ENCODE measurements at places on chromosomes 6 and 20.

DNA sequence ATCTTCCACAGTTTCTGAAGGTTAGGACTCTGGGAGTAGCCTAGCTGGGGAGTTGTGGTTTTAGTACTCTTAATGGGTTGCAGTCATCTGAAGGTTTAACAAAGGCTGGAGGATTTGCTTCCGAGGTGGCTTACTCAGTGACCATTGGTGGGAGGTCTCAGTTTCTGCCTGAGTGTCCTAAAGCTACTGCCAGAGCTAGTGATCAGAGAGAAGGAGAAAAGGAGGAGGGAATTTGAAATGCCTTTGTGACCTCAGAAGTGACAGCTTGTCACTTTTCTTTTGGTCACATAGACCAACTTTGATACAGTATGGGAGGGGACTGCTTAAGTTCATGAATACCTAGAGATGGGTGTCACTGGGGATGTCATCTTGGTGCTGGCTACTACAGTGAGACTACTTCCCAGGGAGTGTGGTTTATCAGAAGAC lies 41.3 kb downstream of the NCOA3 start:
- DNase-seq, result no peak

DNA sequence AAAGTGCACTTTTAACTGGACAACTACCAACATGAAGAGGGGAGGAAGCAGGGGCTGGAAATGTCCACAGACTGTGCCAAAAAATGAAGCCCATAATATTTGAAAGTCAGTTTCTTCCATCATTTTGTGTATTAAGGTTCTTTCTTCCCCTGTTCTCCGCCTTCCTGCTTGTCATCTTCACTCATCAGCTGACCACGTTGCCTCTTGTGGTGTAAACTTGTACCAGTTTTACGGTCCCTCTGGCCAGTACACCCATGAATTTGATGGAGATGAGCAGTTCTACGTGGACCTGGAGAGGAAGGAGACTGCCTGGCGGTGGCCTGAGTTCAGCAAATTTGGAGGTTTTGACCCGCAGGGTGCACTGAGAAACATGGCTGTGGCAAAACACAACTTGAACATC lies 3.9 kb downstream of the HLA-DQA1 start:
- DNase-seq, result no peak

DNA sequence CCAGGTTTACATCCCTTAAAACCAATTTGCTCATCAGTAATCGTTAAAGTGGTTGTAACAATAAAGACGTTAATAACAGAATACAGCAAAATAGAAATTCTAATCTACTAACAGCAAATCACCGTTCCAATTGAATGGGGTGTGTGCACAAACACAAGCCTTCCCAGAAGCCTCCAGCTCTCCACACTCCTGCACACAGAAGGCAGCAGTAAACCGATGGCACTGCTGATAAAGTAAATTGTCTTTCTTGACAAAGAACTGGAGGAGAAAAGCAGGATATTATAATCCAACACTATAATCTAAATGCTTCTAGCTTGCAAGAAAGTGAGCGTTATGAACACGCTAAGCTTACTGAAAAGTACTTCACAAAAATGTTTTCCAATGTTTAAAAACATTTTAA lies 7.0 kb downstream of the ZNF217 start:
- DNase-seq, result no peak

DNA sequence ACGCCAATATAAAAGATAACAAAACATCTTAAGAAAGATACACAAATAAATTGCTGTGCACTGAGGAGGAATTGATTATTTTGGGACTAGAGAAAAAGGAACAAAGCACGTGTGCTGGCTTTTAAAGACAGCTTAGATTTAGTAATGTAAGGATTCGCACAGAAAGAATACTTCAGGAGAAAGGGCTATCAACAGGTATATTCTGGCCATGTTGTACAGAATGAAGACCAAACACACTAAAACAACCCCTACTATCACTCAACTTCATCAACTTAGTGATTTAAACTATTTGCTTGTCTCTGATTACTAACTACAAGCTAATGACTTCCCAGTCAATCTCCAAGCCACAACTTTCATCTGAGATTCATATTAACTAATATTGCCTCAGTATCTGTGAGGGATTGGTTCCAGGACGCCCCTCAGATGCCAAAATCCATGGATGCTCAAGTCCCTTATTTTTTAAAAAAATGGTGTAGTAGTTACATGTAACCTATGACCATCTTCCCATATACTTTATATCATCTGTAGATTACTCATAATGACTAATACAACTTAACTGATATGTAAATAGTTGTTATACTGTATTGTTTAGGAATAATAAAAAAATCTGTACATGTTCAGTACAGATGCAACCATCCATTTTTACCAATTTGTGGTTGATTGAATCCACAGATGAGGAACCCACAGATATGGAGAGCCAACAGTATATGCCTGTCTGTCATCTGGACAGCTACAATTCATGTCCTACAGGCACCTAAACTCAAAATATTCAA lies 4.5 kb downstream of the DEK start:
- no peak for DNase-seq

DNA sequence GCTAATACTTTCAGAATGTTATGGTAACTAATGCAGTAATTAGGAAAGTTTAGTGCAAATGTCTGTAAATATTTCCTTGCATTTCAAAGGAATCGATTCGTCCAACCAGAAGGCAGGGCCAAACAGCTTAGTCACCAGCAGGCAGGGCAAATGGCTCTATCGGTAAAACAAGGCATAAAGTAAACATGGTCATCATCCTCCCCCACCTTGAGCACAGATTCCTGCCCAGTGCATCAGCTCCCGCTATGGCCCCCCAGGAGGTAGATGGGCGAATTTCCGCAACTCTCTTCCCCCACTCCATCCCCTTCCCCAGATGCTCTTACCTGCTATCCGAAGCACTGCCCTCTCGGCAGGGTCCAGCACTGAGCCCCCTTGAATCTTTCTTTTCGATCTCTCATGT lies 103.8 kb upstream of the BEND6 start:
- DNase-seq, result no peak

DNA sequence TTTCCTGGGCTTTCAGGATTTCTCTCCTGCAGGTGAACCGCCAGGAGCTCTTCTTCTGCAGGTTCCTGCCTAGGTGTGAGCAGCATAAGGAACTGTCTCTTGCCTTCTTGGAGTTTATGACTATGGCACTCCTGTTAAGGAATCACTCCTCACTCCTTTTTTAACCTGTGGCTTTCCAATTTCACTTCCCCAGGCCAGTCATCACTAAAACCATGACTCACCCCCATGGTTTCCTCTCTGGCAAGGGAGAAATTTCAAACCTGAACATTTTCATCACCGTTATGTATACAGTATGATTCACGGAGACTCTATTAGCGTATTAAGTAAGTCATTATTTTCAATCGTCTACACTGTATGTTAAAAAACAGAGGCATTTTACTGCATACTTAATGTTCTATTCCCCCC lies 78.2 kb upstream of the ARID1B start:
- no peak for DNase-seq

DNA sequence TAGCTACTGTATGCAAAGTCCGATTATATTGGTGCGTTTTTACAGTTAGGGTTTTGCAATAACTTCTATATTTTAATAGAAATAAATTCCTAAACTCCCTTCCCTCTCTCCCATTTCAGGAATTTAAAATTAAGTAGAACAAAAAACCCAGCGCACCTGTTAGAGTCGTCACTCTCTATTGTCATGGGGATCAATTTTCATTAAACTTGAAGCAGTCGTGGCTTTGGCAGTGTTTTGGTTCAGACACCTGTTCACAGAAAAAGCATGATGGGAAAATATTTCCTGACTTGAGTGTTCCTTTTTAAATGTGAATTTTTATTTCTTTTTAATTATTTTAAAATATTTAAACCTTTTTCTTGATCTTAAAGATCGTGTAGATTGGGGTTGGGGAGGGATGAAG lies 13.7 kb upstream of the PLCG1 start:
- no peak for DNase-seq

DNA sequence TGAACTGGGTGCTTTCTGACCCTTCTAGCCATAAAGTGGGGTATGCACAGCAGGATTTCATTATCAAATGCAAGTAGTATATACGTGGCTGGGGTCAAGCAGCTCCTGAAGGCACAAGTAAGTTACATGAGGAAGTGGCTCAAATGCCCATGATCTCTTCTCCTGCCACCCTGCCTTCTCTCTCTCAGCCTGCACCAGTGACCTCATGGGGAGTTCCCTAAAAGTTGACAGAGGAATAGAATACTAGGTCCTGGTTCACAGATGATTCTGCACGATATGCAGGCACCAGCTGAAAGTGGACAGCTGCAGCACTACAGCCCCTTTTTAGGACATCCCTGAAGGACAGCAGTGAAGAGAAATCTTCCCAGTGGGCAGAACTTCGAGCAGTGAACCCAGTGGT lies 282.0 kb downstream of the BCKDHB start:
- no peak for DNase-seq

DNA sequence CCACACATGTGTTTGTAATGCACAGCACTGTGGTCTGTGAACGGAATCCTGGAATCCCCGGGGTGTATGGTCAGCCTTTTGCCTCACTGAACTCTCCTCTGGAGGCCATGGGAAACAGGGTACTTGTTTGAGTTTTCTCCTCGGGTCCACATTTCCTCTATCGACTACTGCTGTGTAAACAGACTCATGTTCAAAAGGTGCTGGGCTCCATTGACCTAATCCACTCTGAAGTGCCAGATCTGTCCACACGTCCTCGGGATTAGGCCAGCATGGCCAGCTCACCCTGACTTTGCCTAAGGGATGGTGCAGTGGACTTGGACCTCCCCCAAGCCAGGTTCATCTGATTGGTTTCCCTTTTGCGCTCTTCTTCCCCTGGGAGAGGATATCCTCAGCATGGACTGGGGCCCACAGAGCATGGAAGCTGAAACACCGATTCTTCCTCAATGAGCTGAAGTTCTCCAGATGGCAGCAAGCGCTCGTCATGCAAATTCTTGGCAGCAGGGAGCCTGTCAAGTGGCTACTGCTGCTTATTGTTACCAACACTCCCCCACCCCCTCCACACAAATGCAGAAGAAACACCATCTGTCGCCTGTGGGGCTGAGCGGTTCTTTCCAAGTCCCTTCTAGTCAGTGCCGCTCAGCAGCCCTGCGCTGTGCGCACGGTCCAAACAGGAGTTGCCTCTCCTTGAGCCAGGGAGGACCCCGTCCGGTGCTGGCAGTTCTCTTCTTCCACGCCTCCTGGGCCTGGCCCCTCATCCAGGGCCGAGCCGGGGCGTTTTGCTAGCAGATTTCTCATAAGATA lies 292.6 kb upstream of the MARCKS start:
- DNase-seq, result no peak

- DNase-seq, result no peak
Measured at GRCh38 chr20:9996944-9997343, 37.8 kb upstream of the ANKEF1 start.

DNA sequence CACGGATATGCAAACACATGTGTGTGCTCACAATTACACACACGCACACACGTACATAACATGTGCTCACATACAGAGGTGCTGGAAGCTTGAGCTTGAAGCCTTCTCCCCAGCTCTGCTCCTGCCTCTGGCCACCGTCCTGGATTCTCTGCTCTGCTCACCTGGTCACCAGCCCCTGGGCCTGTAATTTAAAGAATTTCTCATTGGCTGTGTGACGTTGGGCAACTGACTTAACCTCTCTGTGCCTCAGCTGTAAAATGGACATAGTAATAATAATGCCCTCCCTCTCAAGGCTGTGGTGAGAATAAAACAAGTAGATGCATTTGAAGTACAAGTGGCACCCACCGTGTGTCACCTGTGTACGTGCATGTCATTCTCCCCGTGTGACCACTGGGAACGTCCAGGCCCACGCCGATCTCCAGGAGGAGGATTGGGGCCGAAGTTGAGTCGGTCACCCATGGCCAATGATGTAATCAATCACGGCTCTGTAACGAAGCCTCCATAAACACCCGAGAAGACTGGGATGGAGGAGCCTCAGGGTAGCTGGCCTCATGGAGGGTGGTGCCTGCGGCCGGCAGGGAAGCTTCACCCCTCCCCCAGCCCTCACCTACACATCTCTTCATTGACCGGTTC lies 160.9 kb upstream of the AFDN start:
- no peak for DNase-seq

- no peak for DNase-seq
Measured at GRCh38 chr6:121533321-121533841, 97.9 kb downstream of the GJA1 start.

- no peak for DNase-seq
Measured at GRCh38 chr6:149237464-149237863, 80.0 kb upstream of the TAB2 start.

DNA sequence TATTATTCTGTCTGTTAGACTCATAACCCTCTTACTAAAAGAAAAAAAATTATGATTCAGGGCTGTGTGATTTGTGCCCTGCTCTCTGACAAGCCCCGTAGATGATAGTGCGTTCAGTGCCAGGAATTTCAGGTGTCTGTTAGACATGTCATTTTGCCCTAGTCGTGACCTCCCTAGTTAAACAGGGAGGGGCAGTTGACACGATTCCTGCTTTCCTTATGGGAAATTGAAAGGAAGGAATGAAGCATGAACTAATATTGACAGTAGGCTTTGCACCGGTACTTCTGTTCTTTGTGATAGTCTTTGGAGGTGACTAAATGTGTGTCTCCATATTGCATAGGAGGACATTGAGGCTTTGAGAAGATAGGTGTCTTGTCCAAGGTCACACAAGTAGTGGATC lies 26.3 kb downstream of the RPRD1B start:
- DNase-seq, result no peak

- no peak for DNase-seq
Measured at GRCh38 chr20:25549843-25550477, 35.4 kb downstream of the NINL start.

GRCh38 chr6:121135425-121135824 lies 198.9 kb downstream of the TBC1D32 start:
- no peak for DNase-seq

DNA sequence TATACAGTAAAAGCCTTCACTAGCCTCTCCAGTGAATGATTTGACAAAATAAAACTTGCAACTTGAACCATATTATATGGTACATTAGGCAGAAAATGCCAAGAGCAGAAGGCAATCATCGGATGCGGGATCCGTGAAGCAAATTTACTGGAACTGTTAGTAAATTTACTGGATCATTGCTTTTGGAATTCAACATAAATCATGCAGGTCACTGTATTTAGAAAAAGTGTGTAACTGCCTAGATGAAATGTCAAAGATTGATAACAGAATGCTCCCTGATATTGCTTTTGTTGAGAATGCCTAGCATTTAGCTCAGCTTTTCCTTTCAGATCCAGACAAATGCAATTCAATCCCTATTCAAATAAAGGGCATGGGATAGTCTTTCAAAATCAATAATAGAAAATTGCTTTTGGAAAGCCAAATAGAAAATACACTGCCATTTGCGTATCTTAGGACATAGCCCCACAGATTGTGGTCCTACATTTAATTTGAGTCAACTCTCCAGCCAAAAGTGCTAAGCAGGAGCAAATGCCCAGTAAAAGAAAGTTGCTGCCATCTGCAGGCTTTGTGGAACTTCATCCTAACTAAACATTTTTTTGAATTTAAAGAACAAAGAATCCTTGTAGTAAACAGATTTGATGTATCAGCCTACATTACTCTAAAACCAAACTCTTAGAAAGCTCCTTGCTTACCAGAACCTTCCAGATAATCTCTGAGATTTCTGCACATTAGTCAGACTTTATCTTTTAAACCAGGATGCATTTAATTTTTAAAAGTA lies 109.5 kb upstream of the HSF2 start:
- no peak for DNase-seq

- DNase-seq, result no peak
Measured at GRCh38 chr6:46273911-46274310, 103.1 kb upstream of the ENPP5 start.

All from activated T-cell treated with anti-CD3 and anti-CD28 coated beads for 4 hours (primary cell).